Anterior cingulate cortex (tissue), 58 donors: ENCODE measurements at places on chromosomes 3 and 15.
A peak's percentile ranks its signal among the peaks of the same experiment; 100 is the strongest.

DNA sequence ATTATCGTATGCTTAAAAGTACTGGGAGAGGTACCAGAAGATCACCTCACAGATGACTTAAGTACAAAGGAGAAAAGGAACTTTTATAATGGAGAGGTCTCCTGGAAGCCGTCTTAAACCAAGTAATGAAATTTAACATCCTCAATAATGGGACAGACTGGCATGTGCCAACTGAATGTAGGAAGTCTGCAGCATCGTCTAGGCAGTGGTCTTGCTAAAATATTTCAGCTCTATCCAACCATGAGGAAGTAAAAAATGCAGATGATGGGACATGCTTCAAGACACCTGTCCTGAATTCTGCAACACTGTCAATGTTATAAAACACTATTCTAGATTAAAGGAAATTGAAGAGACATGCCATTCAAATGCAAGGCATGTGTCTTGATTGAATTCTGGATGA is 458.8 kb upstream of the TPRG1 start:
- DNase-seq = no peak

GRCh38 chr3:25458420-25458814 is 30.4 kb downstream of the RARB start:
- DNase-seq = no peak

DNA sequence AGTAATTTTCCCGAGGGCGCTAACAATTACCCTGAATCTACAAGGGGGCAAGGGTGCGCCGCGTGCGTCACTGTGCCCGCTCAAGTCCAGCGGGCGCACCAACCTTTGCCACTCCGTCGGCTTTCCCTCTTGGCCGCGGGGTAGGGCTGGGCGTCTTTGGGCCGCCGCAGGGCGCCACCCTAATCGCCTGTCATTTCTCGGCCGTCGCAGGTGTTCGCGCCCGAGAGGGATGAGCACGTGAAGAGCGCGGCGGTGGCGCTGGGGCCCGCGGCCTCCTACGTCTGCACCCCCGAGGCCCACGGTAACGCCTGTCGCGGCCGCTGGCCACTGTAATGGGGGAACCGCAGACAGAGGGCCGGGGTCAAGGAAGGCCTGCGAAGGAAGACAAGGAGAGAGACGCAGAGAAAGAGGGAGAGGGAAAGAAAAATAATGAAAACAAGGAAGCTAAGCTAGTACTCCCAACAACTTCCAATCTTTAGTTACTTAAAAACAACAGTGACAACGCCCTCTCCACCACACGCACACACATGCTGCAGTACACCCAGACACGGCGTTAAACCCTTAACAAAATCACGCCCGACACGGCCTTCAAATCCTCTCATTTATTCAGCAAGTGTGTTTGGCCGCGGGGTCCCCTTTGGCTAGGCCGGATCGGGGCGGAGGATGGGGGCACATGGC is 3.8 kb downstream of the SKOR1 start:
- DNase-seq = no peak

DNA sequence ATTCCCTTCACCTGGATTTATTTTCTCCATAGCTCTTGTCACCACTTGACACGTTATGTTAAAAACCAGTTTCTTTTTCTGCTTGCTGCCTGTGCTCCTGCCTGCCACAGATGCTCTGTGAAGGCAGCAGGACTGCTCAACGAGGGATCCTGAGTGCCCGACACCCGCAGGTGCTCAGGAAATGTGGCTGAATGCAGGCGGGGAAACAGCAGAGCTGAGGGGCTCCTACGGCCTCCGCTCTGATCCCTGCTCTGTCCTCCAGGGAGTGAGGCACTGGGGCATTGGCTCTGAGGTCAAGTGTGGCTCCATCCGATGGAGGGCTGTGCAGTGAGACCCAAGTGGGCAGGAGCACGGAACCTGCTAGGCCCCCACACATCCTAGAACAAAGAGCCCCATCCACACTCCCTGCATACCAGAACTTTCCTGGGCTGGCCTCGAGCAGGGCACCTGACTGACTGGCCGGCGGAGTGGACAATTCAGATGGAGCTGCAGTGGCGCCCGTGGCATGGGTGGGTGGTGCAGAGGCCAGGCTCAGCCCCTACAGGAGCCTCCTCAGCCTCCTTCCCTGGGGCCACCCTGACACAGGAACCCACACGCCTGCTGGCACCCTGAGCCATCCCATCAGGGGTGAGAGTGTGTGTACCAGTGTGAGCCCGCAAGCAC is 27.9 kb downstream of the IQSEC1 start:
- no peak for DNase-seq

GRCh38 chr3:187831125-187832051 is 86.1 kb upstream of the BCL6 start:
- no peak for DNase-seq

DNA sequence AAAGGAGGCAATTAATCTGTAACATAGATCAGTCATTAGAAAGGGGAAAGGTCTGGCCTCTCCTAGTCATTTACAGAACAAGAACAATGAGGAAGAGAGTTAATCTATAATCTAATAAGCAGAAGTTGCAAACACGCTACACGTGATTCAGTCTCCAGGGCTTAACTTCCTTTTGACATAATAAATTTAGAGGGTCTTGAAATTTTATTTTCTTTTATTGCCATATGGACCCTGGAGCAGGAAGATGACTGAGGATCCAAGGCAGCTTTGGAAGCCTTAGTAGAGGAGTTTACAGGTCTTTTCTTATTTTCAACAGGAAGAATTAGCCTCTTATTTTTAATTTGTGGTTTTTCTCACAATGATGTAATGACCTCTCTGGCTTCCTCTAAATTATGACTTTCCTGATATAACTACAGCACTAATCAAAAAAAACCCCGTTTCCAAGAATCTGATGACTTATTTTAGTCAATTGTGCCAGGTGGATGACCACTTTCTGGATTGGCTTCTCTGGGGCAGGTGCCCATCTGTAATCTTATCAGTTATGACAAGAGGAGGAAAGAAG is 32.2 kb downstream of the ADGRG7 start:
- no peak for DNase-seq

GRCh38 chr3:30612437-30613132 is 6.2 kb downstream of the TGFBR2 start:
- no peak for DNase-seq

DNA sequence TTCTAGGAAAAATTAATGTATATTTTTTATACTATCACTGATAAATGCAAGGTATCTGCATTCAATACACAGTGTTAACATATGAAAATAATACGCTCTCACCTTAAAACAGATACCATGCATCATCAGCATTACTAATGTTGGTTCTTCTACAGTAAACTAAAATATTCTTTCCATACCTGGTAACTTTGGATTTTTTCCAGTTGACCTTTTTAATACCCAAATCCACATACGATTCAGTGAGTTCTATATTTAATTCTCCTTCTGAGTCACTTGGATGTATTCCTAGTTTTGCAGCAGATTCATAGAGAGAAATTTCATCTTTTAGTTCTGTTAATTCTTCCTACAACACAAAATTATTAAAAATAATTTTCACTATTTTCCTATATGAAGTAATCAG is 29.9 kb downstream of the CEP152 start:
- no peak for DNase-seq

DNA sequence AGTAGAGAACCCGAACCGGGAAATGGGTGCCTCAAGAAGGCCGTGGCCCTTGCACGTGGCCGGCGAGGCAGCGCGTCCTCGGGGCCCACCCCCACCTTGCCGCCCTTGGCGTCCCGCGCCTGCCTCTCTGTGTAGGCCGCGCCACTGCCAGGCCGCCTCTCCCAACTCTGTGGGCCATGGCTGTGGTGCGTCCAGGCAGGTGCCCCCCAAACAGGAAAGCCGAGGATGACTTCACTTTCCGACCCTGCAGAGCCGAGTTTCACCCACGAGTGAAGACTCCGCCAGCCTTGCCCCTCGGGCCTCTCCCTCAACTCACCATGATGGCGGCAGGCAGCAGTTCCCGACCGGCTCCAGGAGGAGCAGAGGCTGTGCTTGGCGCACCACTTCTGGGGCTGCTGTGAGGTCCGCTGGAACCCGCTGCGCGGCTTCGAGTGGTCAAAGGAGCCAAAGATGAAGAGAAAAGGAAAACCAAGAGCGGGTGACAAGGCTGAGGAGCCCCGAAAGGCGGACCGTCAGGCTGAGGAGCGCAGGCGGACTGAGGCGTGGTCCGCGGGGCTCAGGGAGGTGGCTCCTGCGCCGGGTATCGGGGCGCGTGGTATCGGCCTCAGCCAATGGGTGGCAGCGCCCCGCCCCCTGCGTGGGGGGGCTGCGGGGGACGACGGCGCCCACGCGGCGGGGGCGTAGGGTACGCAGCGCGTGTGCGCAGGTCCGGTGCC is at the start of gene DAZL:
DAZL (minus strand) TSS at position 537 of the 716 bp plus-strand sequence; CDS start at position 319, 218 bp downstream.
- DNase-seq = no peak

GRCh38 chr3:36944641-36945270 is at the start of gene TRANK1:
Gene TRANK1 (minus strand): TSS chr3:36945054. CDS start chr3:36944809, 245 bp downstream.
- peak; percentile 37 for DNase-seq
